ENCODE measurements at places on chromosomes 13 and 19.

- DNase-seq: no peak
These were observed 1287.7 kb downstream of the SLITRK5 start for GRCh38 chr13:88958821-88959220.

DNA sequence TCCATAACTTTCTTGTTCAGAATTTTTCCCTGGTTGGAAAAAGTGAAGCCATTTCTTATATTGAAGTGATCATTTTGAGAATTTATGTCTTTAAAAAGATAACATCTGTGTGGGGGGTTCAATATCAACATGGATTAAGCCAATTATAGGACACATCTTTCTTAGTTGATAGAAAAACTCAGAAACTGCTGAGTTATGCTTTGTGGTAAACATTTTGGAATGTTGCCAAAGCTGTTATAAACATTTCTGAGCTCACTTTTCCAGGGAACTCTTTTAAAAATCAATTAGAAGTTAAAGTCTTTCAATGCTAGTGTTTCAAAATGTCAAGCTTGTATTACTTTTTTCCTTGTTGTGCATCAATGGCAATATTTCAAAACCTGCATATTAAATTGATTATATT, 248.8 kb downstream of the DACH1 start:
- no peak for DNase-seq

GRCh38 chr19:2721570-2722540, 683 bp upstream of the DIRAS1 start:
- no peak for DNase-seq

- DNase-seq: no peak
These were observed 112.8 kb upstream of the GPR12 start for GRCh38 chr13:26873386-26873698.

- no peak for DNase-seq
These were observed 904.5 kb downstream of the SLITRK6 start for GRCh38 chr13:84894749-84895148.

- no peak for DNase-seq
These were observed 125.0 kb downstream of the URI1 start for GRCh38 chr19:30066781-30067759.

DNA sequence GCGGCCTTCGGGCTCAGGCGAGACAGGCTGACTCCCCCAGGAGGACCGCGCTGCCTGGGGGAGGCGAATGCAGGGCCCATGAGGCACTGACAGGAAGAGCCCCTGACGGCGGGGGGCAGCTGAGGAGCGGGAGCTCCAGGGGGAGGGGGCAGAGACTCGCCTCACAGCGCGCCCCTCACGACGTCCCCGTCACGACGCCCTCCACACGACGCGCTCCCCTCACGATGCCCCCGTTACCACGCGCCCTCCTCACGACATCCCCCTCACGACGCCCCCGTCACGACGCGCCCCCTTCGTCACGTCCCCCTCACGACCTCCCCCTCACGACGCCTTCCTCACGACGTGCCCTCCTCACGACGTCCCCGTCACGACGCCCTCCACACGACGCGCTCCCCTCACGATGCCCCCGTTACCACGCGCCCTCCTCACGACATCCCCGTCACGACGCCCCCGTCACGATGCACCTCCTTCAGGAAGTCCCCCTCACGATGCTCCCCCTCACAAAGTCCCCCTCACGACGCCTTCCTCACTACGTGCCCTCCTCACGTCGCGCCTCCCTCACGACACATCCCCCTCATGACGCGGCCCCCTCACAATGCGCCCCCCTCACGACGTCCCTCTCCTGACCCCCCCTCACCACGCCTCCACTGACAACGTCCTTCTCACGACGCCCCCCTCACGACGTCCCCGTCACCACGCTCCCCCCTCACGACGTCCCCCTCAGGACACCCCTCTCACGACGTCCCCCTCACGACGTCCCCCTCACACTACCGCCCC, 99.6 kb downstream of the ING1 start:
- DNase-seq: no peak

GRCh38 chr13:40024967-40025714, 369.7 kb downstream of the COG6 start:
- DNase-seq: no peak

DNA sequence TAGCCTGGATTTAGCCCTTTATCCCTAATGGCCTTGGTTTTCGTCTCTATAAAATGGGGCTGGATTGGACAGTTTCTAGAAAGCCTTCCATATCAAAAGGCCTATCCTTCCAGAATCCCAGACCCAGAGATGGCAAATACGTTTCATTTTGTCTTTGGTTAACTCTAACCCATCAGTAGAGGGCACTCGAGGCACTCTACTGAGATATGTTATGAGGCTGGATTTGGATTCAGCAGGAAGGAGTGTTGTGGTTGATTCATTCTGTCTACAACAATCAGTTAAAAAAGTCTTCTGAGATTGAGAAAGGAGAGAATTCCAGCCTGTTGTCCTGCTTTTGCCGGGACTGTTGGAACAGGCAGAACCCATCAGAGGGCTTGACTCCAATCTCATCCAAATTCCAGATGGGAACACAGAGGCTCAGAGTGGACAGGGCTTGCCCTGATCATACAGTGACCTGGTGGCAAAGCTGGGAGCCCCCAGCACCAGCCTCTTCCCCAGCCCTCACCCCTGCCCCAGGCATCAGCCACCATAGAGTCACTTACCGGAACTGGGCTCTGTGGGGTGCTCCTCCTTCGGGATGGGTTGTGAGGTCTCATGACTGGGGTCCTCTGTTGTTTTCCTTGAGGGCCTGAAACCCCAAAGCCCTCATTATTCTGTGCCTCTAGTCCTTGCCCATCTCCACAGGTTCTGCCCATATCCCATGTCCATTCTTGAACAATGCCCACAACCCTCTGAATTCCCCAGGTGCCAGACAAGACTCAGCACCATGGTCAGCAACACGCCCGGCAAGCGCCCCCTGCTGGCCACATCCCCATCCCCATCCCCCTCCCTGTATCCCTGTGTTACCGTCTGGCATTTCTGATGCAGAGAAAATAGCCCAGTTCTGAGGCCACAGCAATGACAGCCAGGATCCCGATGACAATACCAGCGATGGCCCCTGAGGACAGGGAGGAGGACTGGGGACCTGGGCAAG, 12.3 kb upstream of the ZNF180 start:
- DNase-seq: no peak

DNA sequence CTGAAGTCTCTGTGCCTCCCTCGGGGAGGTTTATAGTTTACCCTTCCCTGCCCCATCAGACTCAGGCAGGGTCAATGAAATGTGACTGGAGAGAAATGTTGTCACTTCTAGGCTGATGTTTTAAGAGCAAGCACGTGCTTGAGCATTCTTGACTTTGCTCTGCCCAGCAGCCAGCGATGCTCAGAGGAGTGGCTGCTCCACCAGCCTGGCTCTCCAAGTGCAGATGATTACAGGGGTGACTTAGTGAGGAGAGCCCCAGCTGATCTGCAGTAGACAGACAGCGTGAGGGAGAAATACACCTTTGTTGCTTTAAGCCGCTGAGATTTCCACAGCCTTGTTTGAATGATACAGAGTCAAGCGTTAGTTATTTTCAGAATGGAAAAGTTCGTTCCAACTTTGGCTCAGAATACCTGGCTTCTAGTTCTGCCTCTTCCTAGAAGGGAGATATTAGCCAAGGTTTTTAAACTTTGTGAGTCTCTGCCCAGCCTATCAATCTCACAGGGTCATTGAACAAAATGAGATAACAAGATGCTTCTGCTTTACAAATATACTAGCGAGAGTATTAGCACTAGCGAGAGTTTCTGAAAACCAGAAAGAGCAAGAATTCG, 143.6 kb downstream of the OXGR1 start:
- no peak for DNase-seq

DNA sequence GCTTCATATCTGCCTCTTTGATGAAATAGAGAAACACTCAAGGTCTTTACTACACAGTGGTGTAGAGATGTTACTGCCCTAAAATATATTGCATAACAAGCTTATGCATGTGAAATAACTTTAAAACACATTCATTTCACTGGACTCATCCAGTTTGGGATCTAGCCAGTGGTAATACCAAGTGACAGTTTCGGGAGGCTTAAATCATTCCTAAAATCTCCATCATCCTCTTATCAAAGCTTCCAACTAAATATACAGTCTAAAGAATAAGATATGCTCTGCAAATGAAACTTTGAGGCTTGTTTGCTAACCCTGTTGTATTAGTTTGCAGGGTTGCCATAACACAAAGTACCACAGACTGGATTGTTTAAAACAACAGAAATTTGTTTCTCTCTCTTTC, 52.8 kb downstream of the THSD1 start:
- DNase-seq: no peak

DNA sequence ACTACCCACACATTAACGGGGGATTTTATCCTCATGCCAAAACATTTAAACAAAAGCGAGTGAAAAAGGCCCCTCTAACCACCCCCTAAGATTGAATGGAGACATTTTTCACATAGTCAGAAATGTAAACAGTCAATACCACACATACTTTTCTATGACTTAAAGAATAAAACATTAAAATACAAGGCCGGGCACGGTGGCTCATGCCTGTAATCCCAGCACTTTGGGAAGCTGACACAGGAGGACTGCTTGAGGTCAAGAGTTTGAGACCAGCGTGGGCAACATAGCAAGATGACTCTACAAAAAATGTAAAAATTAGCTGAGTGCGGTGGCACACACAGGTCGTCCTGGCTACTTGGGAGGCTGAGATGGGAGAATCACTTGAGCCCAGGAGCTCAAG, 47.3 kb downstream of the MPHOSPH8 start:
- DNase-seq: no peak

DNA sequence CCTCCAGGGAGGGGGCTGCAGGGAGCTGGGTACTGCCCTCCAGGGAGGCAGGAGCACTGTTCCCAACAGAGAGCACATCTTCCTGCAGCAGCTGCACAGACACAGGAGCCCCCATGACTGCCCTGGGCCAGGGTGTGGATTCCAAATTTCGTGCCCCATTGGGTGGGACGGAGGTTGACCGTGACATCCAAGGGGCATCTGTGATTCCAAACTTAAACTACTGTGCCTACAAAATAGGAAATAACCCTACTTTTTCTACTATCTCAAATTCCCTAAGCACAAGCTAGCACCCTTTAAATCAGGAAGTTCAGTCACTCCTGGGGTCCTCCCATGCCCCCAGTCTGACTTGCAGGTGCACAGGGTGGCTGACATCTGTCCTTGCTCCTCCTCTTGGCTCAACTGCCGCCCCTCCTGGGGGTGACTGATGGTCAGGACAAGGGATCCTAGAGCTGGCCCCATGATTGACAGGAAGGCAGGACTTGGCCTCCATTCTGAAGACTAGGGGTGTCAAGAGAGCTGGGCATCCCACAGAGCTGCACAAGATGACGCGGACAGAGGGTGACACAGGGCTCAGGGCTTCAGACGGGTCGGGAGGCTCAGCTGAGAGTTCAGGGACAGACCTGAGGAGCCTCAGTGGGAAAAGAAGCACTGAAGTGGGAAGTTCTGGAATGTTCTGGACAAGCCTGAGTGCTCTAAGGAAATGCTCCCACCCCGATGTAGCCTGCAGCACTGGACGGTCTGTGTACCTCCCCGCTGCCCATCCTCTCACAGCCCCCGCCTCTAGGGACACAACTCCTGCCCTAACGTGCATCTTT, 7.8 kb upstream of the CEACAM5 start:
- DNase-seq: no peak

DNA sequence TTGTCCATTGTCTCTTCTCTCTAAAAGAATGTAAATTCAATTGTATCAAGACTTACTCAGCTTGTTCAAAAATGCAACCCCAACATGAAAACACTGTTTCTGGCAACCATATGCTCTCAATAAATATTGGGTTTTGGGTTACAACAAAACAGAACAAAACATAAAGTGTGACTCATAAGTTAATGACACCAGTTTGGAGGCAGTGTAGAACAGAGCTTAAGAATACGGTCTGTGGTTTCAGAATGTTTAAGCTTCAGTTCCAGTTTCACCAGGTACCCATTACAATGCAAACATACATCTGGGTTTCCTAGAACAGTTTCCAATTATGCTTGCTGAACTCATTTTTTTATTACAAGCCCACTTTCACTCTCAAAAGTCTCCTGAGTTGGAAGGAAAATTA, 285.8 kb upstream of the PCDH9 start:
- no peak for DNase-seq

DNA sequence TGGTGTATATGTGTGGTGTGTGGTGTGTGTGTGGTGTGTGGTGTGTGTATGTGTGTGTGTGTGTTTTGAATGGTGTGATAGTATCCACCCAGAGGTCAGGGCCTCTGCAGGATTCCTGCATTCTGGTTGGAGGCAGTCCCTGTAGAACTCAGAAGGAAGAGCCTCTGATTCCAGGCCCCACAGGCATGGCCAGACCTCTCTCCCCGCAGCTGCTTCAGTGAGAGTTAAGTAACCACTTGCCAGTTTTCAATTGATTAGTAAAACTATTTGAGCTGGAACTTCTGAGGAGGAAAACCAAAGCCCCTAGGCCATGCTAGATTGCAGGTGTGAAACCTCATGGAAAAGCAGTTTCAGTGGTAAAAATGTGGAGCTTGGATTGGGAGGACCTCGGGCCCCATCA, 2.1 kb downstream of the ATP12A start:
- DNase-seq: no peak

- no peak for DNase-seq
These were observed 260.2 kb downstream of the DACH1 start for GRCh38 chr13:71606818-71607217.

DNA sequence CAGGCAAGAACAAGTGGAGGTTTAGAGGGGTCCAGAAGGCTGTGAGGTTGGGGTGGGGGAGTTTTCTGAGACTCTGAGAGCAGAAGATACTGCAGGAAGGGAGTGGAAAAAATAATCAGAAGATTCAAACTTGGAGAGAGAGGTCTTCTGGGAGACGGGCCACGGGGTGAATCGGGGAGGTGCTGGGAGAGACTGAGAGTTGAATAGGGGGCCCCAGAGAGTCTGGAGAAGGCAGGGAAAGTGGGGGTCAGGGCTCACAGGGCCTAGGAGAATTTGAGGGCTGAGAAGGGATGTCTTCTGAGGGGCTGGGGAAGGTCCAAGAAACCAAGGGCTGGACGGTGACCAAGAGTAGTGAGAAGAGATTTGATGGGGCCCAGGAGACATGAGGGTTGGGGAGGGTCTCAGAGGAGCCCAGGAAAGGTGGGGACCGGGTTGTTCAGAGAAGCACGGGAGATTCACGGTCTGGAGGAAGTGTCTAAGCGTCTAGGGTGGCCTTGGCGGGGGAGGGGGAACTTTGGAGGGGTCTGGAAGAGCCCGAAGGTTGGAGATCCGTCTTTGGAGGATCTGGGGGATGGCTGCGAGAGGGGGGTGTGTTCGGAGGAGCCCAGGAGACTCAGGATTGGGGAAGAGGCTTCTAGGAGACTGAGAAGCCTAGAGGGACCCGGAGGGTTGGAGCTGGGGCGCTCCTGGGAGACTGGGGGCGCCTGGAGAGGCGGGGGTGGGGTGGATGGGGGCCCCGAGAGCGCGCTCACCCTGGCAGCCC, 1.5 kb downstream of the KCNC3 start:
- no peak for DNase-seq

DNA sequence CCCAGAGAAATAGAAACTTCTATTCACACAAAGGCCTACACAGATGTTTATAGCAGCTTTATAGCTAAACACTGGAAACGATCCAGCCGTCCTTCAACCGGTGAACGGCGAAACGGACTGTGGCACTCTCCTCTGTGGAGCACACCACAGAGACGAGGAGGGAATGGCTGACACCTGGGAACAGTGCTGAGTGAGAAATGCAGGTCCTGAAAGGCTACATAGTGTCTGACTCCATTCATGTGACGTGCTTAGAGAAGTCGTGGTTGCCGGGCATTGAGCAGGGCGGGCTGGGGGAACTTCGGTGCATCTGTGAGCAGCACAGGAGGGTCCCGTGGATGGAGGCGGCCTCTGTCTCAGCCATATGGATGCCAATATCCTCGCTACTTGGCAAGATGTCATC, 3.1 kb upstream of the GRK1 start:
- no peak for DNase-seq

- no peak for DNase-seq
These were observed 28.2 kb upstream of the PSG7 start for GRCh38 chr19:42965176-42965575.
